ENCODE measurements at places on chromosomes 3 and 15.

DNA sequence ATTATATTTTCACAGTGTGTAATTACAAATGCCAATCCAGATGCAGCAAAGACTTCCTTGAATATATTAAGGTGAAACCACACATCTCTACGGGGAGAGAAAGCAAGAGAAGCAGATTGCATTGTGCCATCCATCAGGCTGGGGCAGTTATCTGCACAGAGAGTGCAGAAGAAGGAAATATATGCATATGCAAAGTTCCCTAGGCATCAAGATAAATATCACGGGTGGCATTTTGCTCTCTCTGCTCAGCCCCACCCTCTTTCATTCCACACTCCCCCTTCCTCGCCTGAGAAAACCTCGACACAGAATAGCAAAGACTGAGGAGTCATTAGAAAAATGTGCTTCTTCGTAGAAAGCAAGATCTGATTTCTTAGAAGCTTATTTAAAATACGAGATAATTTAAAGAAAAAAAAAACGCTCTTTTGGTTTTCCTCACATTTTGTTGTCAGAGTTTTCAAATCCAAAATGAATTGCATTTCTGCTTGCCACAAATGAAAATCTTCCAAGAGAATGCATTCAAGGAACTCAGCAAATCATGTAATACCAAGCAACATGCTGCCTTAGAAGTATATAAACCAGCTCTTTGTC, 283.2 kb upstream of the LMCD1 start:
- no peak for DNase-seq

DNA sequence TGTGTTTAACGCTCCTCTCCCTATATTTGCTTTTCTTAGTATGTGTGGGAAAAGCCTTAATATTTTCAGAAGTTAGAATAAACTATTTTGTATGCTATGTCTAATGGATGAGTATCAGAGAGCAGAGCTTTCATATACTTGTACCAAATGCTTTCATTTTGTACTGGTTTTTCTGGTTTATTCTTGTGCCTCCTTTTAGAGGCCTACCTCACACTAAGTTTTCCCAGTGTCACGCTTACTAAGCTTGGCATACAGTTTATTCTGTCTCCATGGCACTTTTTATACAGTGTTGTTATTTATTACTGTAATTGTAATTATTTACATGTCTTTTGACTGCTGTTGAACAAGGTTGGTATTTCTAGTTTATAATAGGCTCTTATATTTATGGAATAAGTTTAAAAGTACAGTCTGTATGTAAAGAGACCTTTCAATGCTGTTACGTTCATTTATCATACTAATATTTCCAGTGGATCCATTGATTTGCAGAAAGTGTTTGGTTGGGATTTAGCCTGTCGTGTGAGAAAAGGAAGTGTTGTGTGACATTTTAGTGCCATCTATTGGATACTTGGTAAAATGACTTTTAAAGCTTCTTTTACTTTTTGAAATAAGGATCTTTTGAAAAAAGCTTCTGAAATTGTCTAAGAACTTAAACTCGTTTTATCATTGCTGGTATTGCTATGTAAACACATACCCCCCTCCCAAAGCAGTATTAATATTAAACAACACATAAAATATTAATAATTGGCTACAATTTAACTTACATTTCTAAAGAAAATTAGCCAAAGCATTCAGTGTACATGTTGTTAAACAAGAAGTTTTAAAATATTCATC, 5.2 kb upstream of the EBLN2 start:
- no peak for DNase-seq

DNA sequence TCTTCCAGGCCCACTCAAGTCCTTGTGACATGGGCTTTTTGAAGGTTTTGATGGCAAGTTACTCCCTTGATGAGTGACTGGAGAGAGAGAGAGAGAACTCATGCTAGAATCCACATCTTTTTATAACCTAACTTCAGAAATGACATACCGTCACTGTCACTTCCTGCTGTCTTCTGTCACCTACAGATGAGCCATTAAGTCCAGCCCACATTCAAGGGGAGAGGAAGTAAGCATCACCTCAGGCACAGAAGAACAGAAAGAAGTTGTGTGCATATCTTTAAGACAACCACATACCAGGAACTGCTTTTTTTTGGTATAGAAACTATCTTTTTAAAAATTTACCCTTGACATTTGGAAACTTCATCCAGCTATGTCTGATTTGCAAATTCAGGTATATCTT, 16.6 kb upstream of the TXNRD3 start:
- no peak for DNase-seq

DNA sequence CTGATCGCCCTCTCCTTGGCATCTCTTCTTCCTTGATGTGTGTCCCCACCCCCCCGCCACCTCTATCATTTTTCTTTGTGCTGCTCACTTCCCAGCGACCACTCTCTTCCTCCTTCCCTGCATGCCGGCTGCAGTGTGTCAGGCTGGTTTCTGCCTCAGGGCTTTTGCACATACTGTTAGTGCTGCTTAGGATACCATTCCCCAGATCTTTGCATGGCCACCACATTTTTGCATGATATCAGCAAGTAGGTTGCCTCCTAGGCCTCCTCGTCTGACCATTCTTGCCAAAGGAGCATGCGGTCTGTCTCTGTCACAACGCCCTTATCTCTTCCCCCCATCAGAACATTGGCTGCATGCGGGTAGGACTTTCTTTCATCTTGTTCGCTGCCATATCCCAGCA, 12.5 kb downstream of the FBLN2 start:
- DNase-seq, result no peak

GRCh38 chr3:138389144-138389601, 40.8 kb downstream of the MRAS start:
- no peak for DNase-seq

- DNase-seq, result no peak
Measured at GRCh38 chr3:112688085-112688769, 47.3 kb upstream of the CCDC80 start.

DNA sequence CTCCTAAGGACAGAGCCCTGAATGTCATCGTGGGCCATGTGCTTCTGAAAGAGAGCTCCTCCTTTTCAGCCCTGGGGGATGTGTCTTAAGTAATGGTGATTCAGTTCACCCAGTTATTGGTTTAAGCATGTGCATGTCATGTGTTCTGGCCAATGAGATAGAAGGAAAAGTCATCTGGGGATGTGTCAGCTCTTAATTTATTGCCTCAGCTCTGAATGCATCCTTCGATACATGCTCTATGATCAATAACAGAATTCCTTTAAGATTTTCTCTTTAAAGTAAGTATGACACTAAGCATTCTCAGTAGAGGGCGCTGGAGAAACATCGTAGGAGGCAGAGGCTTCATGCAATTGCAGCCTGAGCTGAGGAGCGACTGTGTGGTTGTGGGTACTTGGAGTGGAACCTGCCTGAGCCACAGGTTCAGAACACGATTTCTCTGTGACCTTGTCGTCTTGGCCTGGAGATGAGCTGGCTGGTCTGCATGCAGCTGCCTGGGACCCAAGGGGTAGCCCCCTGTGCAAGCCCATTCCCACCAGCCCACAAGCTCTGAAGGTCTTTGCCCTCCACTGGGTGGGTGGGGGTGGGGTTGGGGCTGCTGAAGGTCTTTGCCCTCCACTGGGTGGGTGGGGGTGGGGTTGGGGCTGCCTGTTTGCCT, 69.5 kb downstream of the C3orf38 start:
- no peak for DNase-seq

DNA sequence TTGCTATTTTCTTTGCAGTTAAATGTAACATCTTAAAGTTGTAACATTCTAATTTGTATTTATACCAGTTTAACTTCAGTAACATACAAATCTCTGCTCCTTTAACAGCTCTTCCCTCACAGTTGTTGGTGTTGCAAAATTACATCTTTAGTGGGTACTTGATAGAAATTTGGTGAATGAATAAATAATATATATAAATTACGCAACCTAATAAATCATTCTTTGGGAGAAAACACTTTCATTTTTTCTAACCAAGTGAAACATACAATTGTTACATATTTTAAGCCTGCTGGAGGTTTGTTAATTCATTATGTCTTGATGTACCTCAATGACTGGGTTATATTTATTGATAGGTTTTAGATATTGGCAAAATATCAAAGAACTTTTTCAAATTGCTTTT, 118.8 kb downstream of the PLD1 start:
- DNase-seq, result no peak

DNA sequence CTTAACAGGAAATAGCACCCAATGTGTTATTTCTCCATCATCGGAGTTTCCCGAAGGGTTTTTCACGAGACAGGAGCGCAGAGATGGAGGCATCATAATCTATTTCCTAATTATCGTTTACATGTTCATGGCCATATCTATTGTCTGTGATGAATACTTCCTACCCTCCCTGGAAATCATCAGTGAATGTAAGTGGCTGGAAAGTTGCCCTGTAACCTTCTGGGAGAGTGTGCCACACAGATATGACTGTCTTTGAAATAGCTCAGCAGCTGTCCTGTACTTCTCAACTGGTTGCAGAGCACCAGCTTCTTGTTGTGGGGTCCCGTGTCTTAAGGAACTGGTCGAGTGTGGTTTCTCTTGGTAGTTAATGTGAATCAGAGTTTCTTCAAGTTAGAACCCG, 1.1 kb downstream of the SLC24A5 start:
- no peak for DNase-seq

DNA sequence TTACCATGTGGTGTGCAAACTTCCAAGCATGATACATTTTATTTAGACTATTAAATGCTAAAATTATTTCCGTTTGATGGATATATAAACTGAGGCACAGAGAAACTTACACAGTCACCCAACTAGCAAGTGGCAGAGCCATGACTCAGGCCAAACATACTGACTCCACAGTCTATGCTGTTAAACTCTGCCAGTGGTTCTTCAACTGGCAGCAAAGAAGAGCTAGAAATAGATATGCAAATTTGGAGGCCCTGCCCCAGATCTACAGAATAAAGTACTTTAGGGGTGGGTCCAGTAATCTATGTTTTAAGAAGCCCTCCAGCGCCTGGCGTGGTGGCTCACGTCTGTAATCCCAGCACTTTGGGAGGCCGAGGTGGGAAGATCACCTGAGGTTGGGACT, 400.0 kb downstream of the FOXP1 start:
- no peak for DNase-seq

DNA sequence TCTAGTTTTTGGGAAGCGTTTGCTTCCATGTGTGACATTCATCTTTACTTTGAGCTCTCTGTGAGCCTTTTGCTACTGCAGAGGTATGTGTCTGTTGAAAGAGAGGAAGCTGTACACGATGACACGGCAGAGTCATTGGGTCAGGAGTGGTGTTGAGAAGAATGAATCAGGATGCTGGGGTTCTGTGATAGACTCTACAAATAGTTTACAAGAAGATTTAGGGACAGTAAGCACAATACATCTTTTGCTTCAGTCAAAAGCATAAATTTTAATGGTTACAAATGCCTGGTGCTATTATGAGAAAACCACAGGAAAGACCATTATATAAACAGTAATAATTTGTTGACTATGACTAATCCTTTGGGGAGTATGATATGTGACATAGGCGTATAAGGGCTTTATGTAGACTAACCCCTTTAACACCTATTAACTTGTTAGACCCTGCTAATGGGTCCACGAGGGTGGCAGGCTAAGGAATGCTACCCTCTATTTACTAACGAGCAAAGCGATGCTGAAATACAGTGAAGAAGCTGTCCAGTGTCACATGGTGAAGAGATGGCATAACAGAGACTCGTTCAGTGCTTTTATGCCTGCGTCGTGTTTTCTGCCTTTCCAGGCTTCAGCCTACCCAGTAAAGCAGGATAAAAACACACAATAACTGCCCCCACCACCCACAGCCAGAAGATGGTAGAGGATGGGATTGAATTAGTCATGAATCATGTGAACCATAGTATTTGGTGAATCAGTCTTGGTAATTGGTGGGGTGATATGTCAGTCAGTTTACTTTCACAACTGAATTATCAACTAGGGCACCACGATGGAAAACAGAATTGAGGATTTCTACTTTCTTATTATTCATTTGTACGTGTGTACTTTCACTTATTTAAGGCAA, 118.8 kb downstream of the LPP start:
- no peak for DNase-seq

- no peak for DNase-seq
Measured at GRCh38 chr3:117774130-117774529, 1064.6 kb downstream of the TUSC7 start.

DNA sequence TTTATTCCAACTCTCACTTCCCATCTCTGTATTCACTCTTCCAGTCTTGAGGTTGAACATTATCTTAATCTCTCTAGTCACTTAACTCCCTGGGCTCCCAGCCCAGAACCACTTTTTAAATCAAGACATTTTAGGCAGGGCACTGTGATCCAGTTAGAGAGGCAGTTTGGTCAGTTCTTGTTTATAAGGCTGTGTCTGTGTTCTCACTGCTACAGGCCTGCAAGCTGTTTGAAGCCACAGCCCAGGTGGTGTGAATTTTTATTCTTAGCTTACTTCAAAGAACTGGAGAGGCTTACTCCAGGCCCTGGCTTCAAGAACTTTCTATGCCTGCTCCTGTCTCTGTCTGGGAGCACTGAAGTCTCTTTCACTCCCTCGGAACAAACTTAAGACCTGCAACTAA, 906.1 kb downstream of the CADM2 start:
- no peak for DNase-seq

DNA sequence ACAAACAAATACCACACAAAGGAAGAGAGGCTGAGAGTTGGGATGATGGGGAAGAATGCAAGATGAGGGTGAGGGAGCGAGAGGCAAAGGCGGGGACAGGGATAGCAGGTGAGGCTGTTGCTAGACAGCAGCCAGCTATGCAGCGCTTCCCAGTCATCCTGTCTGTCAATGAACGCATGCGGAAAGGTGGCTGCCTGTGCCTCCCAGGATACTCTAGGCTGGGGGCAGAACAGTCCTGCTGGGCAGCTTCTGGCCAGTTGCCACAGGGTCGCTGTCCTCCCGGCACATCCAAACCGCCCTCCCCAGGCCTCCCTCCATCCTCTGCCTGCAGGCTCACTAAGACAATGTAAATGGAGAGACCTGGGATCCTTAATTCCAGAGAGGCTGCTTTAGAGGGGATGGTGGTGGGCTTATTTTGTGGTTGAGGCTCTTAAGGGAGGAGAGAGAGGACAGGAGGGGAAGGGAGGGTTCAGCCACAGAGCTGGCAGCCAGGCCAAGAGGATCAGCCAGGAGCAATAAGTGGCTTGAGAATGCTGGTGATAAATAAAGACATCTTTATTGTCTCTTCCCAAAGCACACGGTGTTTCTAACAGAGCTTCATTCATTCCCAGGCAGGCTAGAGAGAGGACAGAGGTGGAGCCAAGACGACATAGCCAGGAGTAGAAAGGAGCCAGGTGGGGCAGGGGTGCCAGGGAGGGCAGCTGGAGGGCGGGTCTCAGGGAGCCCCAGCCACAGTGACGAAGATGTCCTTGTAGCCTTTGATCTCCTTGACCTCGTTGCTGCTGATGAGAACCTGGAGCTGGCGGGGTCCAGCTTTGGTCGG, 9.2 kb upstream of the TGM5 start:
- no peak for DNase-seq
